ENCODE measurements at places on chromosomes 12 and 14.
A peak's percentile ranks its signal among the peaks of the same experiment; 100 is the strongest.

- DNase-seq = no peak
Observed at GRCh38 chr12:6306599-6307220, 3.8 kb upstream of the PLEKHG6 start.

DNA sequence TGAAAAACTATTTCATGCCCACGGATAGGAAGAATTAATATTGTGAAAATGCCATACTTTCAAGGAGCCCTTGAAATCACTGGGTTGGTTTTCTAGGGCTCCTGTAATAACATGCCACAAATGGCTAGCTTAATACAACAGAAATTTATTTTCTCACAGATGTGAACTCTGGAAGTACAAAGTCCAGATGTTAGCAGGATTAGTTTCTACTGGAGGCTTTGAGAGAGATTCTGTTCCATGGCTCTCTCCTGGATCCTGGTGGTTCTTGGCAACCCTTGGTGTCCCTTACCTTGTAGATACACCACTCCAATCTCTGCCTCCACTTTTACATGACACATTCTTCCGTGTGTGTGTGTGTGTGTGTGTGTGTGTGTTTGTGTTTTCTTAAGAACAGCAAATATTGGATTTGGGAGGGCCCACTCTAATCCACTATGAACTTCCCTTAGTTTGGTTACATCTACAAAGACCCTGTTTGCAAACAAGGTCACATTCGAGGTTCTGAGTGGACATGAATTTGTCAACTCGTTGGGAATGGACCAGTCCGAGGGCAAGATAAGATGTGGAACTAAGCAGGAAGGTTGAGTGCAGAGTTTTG lies 381.1 kb downstream of the IPO8 start:
- DNase-seq = no peak

GRCh38 chr12:52042706-52043385 lies 8.4 kb upstream of the NR4A1 start:
- DNase-seq = no peak

DNA sequence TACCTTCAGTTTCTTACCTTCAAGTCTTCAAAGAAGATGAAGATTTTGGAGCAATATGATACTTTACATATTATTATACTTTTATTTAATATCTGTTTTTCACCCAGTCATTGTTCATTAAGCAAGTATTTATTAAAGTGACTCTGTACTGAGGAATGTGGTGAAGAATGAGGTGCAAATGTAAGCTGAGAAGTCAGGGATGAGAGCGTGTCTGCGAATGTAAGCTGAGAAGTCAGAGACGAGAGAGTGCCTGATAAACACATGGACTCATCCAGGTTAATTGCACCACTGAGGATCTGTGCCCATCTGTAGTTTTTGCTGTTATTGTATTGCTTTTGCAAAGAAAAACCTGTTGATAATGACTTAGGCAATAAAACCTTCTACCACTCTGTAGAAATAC lies 211.9 kb upstream of the FAR2 start:
- peak; percentile 64 for DNase-seq

GRCh38 chr12:20472102-20472782 lies 103.9 kb downstream of the PDE3A start:
- DNase-seq = no peak

- DNase-seq = no peak
Observed at GRCh38 chr12:52252728-52253343, 19.8 kb downstream of the KRT7 start.

- no peak for DNase-seq
Observed at GRCh38 chr14:75373133-75373532, 54.7 kb upstream of the JDP2 start.

DNA sequence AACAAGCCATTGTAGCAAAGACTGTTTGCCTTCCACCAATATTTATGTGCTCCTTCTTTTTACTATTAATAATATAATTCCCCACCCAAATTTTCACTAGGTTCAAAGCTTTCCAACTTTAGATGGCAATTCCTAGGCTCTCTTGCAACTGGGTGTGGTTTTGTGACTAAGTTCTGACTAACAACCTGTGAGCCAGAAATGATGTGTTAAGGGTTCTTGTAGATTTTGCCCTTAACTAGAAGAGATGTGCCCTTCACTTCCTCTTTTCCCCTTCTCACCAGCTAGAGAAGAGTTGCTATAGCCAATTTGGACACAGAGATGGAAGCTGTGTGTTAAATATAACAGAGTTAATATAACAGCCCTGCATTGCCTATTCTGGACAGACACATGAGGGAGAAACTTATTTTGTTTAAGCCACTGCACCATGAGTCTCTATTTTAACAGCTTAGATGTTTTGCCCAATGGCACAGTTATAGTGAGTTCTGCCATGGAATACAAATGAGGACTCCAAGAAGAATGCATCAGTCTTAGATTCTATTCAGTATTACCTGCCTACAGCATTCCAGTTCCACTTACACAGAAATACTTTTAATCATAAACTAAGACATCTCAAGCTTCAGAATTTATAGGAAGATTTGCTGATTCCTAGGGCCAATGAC lies 216.2 kb downstream of the DUSP6 start:
- DNase-seq = no peak

- no peak for DNase-seq
Observed at GRCh38 chr14:104998801-104999200, 13.2 kb downstream of the CLBA1 start.

- DNase-seq = no peak
Observed at GRCh38 chr12:78696267-78696666, 168.3 kb upstream of the SYT1 start.

- no peak for DNase-seq
Observed at GRCh38 chr14:26191671-26192070, 406.2 kb downstream of the NOVA1 start.

DNA sequence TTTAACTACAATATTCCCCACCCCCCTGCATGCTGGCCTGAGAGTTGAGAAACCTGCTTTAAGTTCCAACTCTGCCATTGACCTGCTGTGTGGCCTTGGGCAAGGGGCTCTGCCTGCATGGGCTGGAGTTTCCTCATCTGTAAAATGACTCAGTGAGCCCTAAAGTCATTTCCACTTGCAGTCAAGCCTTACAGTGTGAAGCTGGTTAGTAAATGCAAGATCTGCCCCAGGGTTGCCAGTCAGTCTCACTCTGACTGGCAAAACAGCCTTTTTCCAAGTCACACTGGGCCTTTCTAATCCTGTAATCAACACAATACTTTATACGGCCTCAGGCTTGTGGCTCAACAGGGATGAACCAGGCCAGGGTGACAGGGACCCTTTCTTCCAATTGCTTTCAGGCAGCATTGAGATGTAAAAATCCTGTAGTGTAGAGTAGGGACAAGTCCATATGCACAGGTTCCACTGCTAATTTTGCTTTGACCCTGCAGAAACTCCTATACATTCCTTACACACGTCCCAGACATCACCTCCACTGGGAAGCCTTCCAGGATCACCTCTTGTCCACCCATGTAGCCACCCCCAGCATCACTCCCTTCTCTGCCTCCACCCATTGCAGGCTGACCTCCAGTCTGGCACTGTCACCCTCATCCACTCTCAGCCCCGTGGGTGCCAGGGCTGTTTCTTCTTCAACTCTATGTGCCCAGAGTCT lies 42.6 kb upstream of the PRIMA1 start:
- DNase-seq = no peak

GRCh38 chr14:61802010-61802568 lies 39.9 kb downstream of the SNAPC1 start:
- no peak for DNase-seq

DNA sequence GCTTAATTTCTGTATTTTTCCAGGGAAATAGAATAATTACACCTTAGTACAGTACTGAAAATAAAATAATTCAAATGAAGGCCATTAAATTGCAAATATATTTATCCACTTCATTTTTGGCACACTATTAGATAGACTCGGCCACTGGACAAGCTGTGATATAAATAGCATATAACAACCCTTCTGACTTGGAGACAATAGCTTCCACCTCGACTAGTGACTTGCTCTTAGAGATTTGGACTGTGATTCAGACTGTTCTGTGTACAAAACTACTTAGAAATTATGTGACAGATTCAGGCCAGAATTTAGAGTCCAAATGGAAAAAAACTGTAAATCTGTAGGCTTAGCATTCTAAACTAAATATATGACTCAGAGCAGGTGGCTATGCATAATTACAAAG lies 949.9 kb downstream of the LRFN5 start:
- DNase-seq = no peak

DNA sequence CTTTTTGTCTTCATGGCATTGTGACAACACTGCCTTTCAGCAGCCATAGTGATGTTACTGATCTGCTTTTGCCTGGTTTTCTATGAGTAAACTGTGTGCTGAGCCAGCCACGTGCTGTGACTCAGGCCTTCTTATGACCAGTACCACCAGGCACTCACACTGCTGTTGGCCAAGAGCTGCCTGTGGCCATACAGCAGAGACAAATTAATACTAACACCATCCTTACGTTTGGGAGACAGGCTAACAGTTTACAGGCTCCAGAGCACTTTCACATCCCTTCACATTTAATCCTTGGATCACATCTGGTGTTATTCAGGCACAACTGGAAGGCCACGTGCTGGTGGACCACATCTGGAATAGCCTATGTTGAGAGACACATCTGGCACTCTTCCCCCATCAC lies 377.9 kb downstream of the CCDC91 start:
- peak; percentile 79 for DNase-seq

DNA sequence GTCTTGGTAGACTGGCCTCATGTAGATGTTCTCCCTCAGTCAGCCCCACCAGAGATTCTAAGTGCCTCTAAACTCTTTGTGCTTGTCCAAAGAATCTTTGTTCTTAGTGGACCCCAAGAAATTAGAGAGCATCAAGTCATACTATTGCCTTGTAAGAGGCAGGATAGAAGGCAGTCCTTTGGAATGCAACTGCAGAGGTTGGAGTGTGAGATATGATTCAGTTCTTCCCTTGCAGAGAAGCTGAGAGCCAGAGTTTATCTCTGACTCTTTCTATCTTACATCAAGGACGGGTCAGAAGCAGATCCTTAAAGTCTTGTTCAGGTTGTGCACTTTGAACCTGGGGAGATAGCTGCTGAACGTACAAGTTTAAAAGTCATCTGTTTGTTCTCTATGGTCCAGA lies 21.1 kb downstream of the TMX1 start:
- DNase-seq = no peak

- no peak for DNase-seq
Observed at GRCh38 chr12:85825746-85826145, 10.5 kb downstream of the RASSF9 start.

- peak; percentile 39 for DNase-seq
Observed at GRCh38 chr14:33714527-33715226, 236.2 kb downstream of the EGLN3 start.

- DNase-seq = no peak
Observed at GRCh38 chr14:81834308-81834707, 300.7 kb upstream of the SEL1L start.

DNA sequence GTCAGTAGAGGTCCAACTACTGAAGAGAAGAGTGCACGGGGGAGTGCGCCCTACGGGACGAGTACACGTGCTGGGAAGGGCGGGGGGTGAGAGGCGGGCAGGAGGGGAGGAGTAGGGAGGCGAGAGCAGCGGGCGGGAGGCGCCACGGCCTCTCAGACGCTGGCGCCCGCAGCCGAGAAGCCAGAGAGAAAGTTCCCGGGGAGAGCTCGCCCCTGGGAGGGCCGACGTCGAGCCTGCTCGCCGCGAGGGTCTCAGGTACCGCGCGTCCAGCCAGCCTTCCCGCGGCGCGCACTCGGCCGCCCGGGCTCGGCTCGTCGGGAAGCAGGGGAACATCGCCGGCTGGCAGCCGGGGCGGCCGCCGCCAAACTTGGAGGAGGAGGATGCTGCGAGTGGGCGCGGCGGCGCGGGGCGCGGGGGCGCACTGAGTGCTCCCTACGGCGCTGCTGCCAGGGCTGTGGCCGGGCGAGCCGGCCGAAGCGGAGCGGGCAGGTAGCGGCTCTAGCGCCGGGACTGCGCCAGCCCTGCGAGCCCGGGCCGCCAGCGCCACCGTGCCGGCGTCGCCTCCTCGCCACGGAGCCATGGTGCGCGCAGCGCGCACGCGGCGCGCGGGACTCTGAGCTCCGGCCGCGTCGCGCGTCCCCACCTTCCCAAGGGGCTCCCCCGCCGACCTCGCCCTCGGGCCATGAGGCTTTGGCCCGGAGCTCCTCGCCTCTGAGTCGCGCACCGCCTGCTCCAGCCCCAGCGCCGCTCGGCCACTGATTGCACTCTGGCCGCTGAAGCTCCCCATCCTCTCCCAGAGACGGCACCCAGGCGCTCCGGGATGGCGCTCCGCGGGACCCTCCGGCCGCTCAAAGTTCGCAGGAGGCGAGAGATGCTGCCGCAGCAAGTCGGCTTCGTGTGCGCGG lies at the start of gene SLC24A4:
Gene SLC24A4 (plus strand): TSS at position 155 of the 905 bp plus-strand sequence. CDS start 666 bp downstream, at position 821.
- DNase-seq = peak; percentile 9

DNA sequence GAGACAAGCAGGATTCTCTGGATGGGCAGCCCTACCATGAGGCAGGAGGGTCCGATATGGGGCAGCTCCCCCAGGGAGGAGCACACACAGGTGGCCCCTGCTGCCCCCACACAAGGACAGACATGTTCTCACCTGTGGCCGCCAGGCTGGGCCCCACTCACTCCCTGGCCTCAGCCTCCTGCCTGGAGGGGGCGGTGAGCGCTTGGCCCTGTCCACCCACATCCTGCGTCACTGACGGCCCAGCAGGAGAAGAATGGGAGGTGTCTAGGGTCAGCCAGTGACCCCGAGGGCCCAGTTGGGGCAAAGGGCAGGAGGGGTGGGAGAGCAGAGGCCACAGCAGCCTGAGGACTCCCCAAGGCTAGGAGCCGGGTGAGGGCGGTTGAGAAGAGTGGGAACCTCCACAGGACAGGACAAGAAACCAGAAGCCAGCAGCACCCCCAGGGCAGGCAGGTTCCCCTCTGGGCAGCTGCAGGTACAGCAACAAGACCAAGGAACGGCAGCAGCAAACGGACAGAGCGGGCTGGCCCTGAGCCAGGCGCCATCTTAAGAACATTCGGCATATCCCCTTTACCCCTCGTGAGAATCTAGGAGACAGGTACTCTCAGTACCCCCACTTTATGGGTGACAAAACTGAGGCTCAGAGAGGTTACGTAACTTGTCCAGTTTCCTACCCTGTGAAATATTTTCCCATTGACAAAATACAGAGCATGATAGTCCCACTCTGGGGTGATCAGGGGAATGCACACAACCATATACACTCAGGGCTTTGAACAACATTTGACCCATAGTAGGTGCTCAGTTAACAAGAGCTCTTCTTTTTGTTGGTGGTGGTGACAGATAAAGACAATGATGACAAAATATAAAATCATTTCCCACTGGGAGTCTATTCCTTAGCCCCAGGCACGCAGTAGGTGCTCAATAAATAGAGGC lies 74.3 kb downstream of the NCOR2 start:
- no peak for DNase-seq

DNA sequence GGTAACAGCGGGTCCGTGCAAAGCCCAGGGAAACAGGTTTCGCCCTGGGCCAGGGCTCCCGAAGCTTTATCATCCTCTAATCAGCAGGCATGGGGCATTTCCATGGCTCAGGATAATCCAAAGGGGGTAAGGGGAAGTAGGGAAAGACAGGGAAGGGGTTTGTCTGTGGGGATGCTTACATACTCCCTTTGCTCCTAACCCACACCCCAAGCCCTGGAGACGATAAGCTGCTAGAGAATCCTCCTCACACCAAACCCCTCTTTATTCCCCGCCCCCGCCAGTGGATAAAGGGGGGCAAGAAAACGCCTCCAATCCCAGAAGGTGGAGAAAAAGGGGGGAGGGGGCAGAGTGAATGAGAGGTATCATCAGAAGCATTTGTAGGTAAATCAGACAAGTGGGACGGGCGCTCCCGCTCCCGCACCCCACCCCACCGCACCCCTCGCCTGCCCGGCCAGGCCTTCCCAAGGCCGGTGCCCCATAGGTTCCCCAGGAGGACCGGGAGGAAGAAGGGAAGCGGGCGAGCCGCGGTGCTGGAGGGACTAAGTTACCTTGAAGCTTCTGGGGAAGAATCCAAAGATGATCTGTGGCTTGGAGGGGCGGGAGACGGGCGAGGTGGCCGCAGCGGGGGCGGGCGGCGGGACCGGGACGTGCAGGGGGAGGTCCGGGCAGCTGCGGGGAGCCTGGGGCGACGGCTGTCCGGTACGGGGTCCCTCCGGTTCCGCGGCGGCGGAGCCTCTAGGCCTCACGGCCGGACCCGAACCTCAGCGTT lies 762 bp downstream of the PPP2R5E start:
- peak; percentile 11 for DNase-seq
